ENCODE measurements at places on chromosomes 4 and X.

GRCh38 chrX:53669258-53669657 lies 17.3 kb downstream of the HUWE1 start:
- no peak for DNase-seq

GRCh38 chrX:15336023-15336413 lies 695 bp upstream of the PIGA start:
- peak; percentile 38 for DNase-seq

DNA sequence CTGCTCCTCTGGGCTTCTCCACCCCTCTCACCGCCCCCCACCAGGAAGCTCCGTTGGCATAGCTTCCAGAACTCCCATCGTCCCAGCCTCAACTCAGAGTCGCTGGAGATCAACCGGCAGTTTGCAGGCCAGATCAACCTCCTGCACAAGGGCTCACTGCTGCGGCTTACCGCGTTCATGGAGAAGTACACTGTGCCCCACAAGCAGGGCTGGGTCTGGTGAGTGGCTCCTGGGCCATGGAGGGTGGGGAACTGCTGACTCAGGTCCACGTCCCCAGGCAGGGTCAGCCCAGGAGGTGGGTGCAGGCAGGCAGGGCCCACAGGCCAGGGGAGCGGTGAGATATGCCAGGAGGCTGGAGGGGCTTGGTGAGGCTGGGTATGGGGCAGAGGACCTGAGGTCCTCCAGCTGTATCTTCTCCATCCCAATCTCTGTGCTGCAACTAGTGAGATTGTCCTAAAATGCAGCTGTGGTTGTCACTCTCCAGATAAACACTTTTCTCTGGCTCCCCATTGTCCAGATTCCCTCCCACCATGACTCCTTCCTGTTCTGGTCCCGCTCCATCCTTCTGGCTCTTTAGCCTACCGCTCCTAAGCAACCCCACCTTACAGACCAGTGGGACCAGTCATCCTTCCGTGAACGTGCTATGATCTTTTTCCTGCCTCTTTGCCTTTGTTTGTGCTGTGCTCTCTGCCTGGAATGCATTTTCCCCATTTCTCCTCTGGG lies 71.9 kb downstream of the STARD8 start:
- DNase-seq, result no peak

- no peak for DNase-seq
These were observed 66.2 kb downstream of the FHIP1A start for GRCh38 chr4:151475035-151475714.

- no peak for DNase-seq
These were observed 181.6 kb upstream of the NOCT start for GRCh38 chr4:138833974-138834373.

GRCh38 chrX:16855363-16856075 lies 14.6 kb downstream of the RBBP7 start:
- DNase-seq, result no peak

DNA sequence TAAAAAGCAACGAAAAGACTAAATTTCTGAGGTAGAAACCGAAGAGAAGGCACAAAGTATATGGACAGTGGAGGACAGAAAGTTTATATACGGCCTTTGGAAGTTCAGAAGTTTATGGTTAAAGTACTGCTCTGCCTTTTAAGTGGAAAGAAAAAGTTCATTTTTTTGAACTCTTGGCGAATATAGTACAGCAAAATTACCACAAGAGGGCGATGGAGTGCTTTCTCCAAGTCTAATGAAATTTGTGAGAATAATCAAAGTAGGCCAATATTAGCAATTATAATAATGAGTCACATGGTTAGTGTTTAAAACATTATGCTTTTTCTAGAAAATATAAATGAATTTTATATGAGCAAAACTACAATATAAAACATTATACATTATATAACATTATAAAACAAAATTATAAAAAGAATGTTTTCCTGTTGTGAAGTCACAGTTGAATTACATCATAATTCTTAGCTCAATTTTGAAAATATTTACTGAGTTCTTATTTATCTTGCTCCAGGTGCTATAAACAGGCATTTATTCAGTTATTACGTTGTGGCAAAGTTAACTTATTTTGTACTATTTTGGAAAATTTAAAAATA lies 136.2 kb upstream of the BMPR1B start:
- no peak for DNase-seq

DNA sequence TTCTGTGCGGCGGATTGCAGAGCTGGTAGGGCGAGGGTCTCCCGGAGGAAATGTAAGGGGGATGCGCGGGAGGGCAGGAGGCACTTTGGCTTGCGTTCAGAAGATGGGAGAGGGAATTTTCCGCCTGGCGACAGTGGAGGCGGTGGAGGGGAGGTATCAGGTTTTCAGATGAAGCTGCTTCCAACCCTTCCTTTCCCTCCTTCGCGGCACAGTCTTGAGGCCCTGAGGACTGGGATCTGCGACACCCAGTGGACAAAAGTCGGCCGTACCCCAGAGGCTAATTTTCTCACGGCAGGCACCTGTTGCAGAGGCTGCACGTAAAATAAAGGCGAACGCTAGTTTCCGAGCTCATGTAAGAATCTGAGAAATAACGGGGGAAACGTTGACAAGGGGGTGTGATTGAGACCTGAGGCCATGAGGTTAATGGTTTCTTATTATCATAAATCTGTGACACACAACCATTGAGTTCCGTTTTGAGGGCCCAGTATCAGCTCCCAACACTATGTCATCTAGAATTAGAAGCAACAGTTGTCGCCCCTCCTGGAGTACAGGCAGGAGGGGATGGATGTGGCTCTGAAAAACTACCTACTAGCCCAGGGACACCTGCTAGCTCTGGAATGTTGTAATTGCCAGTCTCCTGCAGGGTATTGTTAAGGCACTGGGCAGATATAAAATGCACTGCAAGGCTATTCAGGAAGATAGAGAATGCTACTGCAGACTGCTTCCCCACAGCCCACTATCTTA lies 1.1 kb downstream of the ZCCHC18 start:
- peak; percentile 47 for DNase-seq

DNA sequence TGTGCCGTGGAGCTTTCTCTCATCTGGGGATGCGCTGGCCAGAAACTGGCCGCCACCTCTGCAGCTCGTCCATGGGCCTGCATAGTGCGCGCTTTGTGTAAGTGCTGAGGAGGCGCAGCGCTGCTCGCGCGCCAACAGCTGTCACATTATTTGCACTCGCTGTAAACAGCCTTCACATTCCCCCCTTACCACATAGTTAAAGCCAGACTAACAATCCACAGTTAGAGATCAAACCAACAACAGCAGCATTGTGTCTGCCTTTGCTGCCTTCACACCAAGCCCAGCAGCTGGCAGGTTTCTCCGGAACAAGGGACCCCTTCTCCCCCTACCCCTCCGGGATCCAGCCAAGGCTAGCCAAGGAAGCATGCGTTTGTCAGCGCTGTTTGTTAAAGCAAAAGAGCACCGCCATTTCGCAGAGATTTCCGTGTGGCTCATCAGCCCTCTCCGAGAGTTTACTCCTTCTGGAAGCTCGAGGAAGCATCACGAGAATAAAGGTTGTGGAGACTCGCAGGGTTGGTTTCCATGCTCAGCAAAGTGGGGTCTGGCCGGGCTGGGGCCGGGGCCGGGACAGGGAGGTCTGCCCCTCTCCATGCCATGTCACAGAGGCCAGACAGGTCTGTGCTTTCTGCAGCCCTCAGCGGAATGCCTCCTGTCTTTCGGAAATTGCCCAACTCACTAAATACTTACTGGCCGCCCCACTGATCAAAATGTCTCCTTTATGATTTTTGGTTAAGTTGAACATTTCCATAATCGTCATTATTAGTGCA lies 11.0 kb downstream of the BCOR start:
- peak; percentile 21 for DNase-seq
